Right cardiac atrium (tissue), 5 donors: ENCODE measurements at places on chromosomes 5 and 9. TPM values are rescaled to one million over a fixed set of nuclear protein-coding genes. Genes with fewer than 3 reads are reported as not detected.

The CDH10 gene
- total RNA-seq: 0.79 TPM

The PDGFRB gene
- 43.5 TPM for total RNA-seq

The INSYN2B gene
- 0.14 TPM for total RNA-seq

The GCNT4 gene
- total RNA-seq: 0.31 TPM

The SLCO6A1 gene
- total RNA-seq: not detected

The HTR4 gene
- total RNA-seq: 8.8 TPM

DNA sequence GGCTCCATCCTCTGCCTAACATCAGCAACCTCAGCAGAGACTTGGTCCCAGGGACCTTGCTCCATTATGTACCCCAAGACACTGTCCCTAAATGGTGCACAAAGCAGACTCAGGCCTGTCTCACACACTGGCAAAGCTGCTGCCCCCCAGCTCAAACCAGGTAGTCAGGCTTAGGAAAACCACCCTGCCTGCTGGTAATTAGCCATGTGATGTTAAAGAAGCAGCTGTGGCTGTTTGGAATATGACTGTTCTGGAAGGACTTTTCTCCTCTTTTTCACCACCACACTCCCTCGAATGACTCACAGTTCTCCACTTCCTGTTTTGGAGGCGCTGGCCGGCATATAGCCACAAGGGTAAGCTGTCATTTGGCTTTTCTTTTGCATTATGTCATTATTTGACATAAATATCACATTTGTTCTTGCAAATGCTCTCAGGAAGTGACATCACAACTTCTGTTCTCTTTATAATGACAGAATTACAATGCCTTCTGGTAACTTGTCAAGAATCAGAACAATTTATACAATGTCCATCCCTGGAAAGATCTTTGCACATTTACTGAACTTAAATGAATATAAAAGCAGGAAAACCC, 113.9 kb downstream of the SUSD1 start:
- DNase-seq: peak; percentile 80

GRCh38 chr5:74009502-74009901, 383.5 kb downstream of the ARHGEF28 start:
- no peak for DNase-seq

GRCh38 chr9:137148242-137148641, 9.3 kb downstream of the GRIN1 start:
- peak; percentile 16 for DNase-seq

- no peak for DNase-seq
Observed at GRCh38 chr9:109249615-109250014, 71.2 kb downstream of the EPB41L4B start.

GRCh38 chr9:115189686-115190085, 71.7 kb upstream of the TNC start:
- no peak for DNase-seq

DNA sequence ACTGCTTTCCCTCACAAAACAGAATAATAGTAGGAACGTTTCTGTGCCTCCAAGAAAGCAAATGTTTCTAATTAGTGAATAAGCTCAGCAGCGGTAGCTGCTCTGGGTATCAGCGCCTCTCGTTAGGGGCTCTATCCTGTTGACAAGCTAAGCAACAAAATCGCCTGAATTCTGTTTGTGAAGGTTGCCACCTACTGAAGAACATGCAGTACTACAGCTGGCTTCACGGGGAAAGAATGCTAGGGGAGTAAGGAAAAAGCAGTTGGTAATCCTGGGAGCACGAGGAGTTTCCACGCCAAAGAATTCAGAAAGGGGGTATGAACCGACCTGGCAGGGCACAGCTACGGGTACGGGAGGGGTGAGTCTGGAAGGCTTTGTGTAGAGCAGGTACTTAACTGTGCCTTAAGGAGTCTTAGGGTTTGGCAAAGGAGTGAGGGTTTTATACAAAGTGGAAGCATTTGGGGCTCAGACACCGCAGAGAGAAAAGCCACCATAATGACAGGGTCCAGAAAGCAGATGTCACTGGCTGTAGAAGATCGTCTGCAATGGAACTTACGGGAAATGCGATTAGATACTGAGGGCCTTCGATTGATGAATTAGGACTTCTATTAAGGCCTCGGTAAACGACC, 171.7 kb downstream of the TTC39B start:
- DNase-seq: peak; percentile 31
